ENCODE measurements at places on chromosomes 7 and 10.

- DNase-seq = no peak
Observed at GRCh38 chr7:1611708-1612241, 41.9 kb upstream of the PSMG3 start.

DNA sequence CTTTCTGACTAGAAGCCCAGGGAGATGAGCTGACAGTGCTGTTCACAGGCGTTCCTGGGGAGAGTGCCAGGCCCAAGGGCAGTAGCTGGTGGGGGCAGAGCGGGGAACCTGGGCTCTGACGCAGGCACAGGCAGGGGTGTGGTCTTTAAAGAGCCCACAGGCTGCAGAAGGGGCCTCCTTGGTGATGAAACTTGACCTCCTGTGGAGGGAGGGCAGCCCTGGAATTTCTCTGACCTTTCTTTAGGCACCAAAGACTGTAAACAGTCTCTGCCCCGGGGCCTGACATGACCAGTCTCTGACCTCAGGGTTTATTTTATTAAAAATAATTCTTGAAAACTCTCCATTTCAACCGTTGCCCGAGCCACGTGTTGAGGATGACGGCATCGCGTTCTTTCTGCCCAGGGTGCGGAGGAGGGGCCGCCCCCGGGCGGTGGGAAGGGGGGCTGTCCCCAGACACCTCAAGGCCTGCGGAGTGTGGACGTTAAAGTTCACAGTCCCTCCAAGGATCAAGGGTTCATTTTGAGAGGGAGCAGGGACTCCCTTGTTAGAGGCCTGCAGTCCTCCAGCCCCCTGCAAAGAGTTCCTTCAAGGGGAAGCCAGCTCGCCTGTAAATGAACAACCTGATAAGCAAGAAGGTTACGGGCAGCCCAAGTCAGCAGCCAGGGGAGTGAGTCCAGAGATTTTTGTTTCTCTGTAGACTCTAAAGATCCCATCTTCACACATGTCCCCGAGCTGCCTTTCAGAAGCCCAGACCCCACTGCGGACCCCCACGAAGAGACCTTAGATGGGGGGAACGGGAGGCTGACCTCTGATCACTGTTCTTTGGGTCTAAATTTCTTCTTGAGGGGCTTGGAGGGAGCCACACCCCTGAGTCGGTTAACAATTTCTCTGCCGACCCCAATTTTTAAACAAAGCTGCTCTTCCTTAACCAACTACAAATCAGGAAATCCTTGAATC lies 128.9 kb downstream of the VIPR2 start:
- DNase-seq = no peak

- peak; percentile 48 for DNase-seq
Observed at GRCh38 chr10:110209926-110210673, 2.7 kb downstream of the MXI1 start.

DNA sequence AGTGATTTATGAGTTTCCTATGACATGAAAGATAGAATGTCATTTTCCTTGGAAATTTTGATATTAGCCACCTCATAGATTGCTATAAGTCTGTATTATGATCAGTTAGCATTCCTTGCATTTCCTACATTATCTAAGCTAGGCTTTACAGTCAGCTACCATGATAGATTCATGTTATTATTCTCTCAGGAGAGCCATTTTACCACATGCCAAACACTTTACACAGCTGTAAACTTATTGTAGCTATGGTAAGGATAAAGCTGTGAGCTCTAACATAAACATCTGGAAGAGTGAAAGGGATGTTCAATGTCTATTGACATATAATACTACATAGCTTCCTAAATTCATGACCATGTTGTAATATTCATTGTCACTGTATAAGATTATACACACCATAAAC lies 608.0 kb downstream of the PHTF2 start:
- no peak for DNase-seq

GRCh38 chr7:42527004-42527403 lies 290.0 kb upstream of the GLI3 start:
- DNase-seq = no peak

GRCh38 chr7:80411621-80412020 lies 100.2 kb downstream of the GNAT3 start:
- no peak for DNase-seq

- no peak for DNase-seq
Observed at GRCh38 chr7:41130561-41131236, 572.2 kb downstream of the INHBA start.

- DNase-seq = no peak
Observed at GRCh38 chr7:18354108-18355085, 141.2 kb upstream of the HDAC9 start.

DNA sequence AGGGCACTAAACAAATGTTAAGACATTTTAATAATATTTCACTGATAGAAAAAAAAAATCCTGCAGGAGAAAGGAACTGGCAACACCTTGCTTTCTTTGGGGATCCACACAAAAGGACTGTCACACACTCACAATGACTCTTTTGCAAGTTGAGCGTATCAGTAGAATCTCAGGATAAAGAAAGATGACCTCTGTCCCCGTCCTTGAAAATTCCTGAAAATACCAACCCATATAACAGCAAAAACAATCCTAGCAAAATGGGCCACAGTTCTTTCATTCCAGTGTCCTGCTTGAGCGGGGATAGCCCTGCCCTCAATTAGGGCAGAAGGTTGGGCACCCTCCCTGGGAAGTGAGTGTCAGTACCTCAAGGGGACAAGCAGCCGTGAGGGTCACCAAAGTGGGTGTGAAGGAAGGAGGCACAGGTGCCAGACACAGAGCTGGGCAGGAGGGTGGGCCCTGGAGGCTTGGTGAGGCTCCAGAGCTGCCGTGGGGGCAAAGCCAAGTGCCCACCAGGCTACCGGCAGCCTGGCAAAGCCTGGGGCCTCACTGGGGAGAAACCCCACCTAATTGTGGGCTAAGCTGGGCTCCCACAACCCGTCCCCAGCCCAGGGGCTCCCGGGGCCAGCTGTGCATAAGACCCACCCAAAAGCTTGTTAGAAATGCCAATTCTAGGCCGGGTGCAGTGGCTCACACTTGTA lies 2.8 kb downstream of the WDR86 start:
- no peak for DNase-seq

DNA sequence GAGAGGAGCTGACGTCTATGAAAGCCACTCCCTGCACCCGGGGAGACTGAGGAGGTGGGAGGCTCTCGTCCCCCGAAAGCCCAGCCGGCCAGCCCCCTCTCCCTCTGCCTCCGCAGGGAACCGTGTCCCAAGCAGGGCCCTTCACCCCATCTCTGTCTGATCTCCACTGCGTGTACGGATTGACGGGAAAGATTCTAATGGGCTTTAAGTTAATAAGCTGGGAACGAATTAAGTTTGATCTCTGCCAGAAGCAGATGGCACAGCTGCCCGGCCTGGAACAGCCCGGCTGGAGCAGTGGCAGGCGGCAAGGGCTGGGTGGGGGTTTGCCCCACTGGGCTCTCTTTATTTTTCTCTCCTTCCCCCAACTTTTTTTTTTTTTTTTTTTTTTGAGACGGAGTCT lies 6.1 kb upstream of the SLC29A4 start:
- DNase-seq = no peak

- DNase-seq = no peak
Observed at GRCh38 chr7:30184791-30185487, 50.2 kb downstream of the MTURN start.

DNA sequence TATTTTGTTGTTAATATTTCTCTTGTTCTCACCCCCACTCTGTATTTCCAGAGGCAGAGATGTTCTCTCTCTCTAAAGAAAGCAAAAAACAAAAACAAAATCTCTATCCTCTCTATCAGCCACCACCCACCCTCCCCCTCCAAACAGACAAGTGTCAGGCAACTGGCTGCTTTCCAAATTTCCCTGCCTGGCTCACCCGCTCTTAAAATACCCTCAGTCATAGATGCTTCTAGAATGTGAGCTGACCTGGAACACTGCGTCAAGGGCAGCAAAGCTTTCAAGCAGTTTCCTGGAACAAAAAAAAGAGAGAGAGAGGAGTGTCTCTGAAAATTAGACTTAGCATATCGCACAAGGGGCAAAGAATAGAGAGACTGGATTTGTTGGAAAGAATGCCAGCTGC lies 341.0 kb upstream of the ZMIZ1 start:
- DNase-seq = no peak

- no peak for DNase-seq
Observed at GRCh38 chr7:81777697-81778096, 7.8 kb upstream of the HGF start.

DNA sequence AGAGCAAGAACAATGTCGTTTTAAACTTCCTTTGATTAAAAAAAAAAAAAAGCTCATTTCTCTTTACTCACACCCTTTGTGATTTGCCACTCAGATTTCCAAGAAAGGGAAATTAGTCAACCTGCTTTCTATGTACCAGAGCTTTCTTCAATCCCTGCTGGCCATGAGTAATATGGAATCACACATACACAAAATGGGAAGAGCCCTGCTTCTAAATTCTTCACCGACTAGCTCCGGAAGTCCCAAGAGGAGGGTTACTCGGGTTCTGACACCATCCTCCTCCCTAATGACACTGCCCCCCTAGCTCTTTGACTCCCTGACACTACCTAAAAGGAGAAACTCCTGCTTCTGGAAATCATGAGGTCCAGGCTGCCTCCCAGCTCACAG lies 81.8 kb upstream of the SFMBT2 start:
- DNase-seq = no peak

DNA sequence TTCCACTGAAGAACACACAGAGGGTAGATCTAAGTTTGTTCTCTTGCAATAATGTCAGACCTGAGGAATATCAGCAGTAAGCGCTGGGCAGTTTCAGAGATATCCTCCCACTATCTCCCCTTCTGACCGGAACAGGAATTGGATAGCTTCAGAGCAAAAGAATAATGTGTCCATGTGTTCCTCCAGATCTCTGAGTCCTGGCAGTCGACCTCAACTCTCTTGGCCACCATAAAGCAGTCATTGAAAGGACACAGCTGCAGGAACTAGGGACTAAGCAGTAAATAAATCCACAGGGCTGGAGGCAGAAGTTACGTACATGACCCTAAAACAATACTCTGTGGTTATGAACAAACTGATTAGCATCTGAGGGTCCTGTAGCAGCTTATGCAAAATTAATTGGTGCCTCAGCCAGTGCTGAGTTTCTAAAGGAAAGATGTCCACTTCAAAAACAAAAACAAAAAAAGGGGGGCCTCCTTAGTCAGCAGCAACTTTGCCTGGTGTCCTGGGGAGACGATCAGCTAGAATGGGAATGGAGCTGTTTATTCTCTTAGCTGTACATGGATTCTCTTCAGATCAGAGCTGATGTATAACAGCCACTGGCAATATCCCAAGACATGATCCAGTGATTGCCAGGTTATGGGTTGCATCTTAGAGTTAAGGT lies 6.4 kb upstream of the PRTFDC1 start:
- DNase-seq = no peak

GRCh38 chr10:126702181-126702580 lies 31.7 kb upstream of the C10orf90 start:
- DNase-seq = no peak

DNA sequence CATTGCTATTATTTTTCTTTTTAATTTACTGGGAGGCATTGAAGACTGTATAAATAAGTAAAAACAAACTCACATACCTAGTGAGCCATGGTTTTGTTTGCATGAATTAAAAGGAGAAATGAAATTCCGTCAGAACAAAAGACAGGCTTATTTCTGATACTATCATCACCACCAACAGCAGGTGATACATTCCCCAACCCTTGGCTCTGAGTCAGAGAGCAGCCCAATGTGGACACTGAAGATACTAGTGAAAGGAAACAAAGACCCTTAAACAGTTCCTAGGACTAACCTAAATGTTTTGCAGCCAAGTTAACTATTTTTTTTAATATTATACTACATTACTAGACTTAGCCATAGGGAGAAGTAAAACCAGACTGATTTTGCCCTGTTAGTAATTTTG lies 31.6 kb downstream of the CHRM2 start:
- no peak for DNase-seq

GRCh38 chr7:51929818-51930217 lies 613.2 kb upstream of the COBL start:
- no peak for DNase-seq

DNA sequence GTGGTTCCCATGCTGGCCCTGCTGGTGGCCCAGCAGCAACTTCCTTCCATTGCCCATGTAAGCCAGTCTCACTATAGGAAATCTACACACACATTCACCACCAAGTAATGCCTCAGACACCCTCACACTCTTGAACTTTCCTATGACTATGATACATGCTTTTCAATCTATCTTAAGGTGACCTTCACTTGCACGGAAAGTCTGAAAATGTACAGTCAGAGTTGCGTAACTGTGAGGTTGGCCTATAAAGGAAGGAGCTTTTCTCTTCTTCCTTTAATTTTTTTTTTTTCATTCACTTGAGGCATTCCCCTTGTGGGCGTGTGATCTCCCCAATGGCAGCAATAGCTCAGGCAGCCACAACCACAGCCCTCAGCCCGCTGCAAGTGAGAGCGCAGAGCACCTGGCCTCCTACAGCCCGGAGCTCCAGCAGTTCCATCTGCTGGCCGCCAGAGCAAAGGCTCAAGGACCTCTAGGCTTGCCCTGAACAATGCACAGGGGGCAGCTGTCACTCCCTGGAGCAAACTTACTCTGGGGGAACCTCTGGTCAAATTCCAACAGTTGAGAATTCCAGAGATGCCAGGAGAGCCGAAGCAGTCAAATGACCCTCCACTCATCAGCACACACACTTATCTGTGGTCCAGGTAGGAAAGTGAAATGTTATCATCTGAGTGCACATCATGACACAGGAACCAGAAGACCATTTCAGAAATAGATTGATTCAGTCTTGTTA lies 123.1 kb upstream of the ADO start:
- peak; percentile 86 for DNase-seq

- DNase-seq = no peak
Observed at GRCh38 chr10:133142523-133143199, 17.4 kb upstream of the KNDC1 start.

DNA sequence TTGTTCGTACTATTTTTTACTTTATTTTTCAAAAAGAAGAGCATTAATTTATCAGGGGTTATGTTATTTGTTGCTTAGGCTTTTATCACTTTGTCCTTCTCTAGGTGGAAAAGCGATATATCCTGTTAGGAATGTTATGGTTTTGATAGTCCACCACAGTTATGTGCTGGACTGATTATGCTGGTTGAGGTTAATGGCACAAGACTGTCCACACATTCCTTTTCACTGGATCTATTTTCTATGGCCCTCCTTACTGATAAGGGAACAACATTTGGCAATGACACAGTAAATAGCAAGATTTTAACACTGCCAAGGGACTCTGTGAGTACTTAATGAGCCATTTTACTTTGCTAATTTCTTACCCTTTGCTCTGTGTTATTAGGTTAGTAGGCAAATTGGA lies 1212.3 kb downstream of the NXPH1 start:
- DNase-seq = no peak

- DNase-seq = no peak
Observed at GRCh38 chr7:137221467-137221866, 122.1 kb downstream of the PTN start.

- DNase-seq = no peak
Observed at GRCh38 chr10:110547139-110547761, 20.2 kb upstream of the SMC3 start.

GRCh38 chr7:44141221-44141850 lies at the start of gene MYL7:
TSS of gene MYL7 (minus strand) at chr7:44141332. CDS start at chr7:44141305, 27 bp downstream.
- DNase-seq = no peak

- no peak for DNase-seq
Observed at GRCh38 chr10:119466655-119467054, 75.9 kb downstream of the RGS10 start.

- DNase-seq = no peak
Observed at GRCh38 chr7:96084881-96085553, 236.9 kb downstream of the SLC25A13 start.

GRCh38 chr10:72563327-72563932 lies 62.4 kb downstream of the MICU1 start:
- peak; percentile 16 for DNase-seq

- no peak for DNase-seq
Observed at GRCh38 chr7:26556061-26556881, 264.6 kb downstream of the SNX10 start.

GRCh38 chr7:33698692-33699128 lies 206.6 kb upstream of the BMPER start:
- DNase-seq = no peak

All from activated naive CD4-positive, alpha-beta T cell treated with anti-CD3 and anti-CD28 coated beads, Interleukin-2, amount 50 U/mL, for 16 hours (primary cell).